ENCODE measurements at places on chromosomes 6 and 20.

- no peak for DNase-seq
These were observed 138.4 kb upstream of the STXBP5 start for GRCh38 chr6:147065786-147066185.

DNA sequence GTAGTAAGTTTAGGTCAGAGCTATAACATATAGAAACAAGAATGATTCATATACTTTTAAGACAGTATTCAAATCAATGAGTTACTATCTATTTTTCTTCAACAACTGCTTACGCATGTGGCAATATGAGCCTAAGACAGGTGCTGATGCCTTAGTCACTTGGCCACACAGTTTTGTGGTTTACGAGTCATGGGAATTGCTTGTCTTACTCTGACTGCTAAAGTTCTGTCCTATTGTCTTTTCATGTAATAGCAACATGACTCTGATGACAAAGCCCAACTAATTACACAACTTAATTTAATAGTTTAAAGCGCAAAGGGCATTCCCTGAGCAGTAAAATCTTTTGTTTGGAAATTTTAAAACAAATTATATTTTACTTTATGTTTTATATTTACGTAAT lies 159.3 kb upstream of the CENPW start:
- DNase-seq = peak; percentile 64

- DNase-seq = no peak
These were observed 814 bp upstream of the ADNP start for GRCh38 chr20:50932016-50932485.

- DNase-seq = no peak
These were observed 9.7 kb downstream of the PTCHD4 start for GRCh38 chr6:48101290-48101689.

GRCh38 chr6:114342086-114342825 lies 567 bp downstream of the HS3ST5 start:
- DNase-seq = no peak

DNA sequence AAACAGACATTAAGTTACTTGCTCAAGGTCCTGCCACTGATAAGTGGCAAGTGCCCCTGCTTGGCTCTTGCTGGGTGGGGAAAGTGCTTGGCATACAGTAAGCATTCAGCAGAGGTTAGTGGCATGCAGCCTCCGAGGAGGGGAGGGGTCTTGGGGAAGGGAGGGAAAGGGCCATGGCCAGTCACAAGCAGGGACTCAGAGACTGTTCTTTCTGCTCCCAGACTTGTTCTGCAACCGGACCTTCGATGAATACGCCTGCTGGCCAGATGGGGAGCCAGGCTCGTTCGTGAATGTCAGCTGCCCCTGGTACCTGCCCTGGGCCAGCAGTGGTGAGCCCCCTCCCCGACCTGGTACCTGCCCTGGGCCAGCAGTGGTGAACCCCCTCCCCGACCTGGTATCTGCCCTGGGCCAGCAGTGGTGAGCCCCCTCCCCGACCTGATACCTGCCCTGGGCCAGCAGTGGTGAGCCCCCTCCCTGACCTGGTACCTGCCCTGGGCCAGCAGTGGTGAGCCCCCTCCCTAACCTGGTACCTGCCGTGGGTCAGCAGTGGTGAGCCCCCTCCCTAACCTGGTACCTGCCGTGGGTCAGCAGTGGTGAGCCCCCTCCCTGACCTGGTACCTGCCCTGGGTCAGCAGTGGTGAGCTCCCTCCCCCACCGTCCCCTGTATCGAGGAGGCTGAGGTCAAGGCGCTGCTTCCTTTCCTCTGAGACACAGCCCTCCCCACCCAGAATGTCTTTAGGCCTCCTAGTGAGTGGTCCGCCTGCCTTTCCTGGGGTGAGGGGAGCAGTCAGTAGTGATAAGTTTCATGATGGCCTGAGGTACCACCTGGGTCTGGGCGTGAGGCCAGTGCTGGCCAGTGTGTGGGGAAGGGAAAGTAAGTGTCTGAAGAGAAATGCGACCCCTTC lies 8.9 kb downstream of the GLP1R start:
- no peak for DNase-seq

DNA sequence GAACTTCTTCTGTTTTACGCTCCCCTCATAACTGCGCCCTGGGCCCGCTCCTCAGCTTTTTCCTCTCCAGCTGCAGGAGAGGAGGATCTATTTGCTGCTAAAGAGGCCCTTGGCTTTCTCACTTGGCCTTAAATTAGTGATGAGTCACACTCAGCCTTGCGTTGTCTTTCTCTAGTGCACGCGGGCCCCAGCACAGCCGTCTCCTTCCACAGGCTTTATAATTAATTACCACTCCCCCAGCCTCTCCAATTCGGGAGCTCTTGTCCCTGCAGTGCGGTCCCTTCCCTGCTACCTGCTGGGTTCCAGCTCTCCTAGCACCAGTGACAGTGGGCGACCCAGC lies 25.2 kb downstream of the PACSIN1 start:
- DNase-seq = no peak

DNA sequence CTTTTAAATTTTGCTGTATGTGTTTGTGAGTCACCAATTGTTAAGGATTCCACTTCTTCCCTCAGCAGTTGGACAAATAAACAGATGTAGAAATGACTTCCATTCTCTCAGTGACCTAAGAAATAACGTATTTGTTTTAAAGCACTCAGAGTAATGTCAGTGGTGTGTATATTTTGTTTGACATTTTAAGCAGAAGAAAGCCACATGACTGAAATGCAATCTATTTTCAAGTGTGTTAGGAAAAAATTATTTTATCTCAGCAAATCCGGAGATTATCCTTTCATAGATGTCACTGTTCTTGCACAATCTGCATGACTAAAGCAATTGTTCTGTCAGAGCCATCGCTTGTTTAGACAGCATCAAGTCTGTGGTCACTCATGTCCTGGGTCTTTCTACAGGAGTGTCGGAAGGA lies 77.1 kb downstream of the JAG1 start:
- DNase-seq = no peak

GRCh38 chr6:107692351-107692750 lies 131.8 kb downstream of the SCML4 start:
- DNase-seq = no peak

Measured in activated CD4-positive, alpha-beta T cell treated with anti-CD3 and anti-CD28 coated beads, Interleukin-2, amount 50 U/mL, for 16 hours (primary cell).